NCI-H1417 treated with DMSO at 0.1 percent for 48 hours (cell line): ENCODE measurements at places on chromosomes 6 and 20.

DNA sequence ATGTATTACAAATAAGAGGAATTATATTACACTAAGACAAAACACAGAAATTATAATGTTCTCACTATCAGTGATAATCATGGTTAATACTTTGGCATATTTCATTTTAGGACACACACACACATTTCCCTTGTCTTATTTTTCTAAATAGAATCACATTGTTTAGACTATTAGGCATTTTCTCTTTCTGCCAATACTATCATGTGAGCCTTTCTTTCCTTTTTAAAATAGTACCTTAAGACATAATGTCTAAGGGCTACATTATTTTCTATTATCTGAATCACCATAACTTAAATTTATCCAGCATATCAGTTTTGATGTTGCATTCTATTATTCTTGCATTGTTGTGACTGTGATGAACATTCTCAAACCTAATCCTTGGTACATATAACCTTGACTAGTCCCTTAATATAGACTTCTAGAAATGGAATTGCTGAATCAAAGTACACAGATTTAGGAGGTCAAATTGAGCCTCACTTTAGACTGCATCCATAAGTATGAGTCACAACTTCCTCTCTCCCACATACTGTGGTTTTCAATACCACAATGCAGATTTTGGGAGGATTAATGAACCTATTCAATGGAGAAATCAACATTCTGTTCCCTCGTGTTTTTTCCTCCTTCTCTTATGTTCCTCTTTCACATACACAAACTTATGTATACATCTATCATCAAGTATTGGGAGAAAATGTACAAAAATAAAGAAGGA lies 212.6 kb downstream of the MOXD1 start:
- DNase-seq, result no peak

DNA sequence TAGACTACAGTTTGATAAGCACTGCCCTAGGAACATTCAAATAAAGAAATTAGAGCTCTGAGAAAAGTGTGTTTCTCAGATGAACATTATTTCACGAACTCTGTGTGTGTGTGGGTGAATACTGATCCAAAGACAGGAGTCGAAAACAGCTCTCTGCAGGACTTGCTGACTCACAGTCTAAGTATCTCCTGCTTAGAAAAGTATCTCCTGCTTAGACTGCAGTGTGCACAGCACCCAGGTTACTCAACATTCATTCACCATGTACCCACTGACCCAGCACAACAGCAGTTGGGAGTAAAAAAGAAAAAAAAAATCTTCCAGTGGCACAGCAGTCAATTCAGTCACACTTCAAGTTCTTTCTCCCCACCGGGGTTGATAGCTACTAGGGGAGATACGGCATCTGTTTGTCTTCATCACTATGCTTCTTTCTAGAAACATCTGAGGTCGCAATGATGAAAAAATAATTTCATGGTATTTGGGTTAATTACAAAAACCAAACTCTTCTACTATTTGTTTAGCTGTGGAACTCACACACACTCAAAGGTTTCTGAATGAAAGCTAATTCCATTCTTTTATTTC lies 48.0 kb downstream of the GCLC start:
- DNase-seq, result no peak

DNA sequence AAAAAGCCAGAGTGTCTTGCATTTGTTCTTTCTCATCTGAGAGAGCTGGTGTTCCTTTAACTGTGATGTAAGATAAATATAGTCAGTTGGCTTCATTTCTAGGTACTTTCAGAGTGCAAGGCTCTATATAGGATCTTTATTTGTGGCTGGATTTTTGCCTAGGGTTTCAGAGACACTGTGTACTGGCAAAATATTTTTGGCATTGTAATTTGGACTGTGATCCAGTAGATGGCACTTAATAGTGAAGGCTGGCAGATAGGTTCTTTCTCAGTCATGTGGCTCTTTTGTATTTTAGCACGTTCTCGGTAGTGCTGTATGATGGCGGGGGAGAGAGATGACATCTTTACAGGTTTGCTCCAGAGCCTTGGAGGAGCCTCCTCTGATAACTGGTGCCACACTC lies 26.8 kb upstream of the SLC35B3 start:
- no peak for DNase-seq

- no peak for DNase-seq
These were observed 514.0 kb upstream of the BTBD3 start for GRCh38 chr20:11403711-11404110.

DNA sequence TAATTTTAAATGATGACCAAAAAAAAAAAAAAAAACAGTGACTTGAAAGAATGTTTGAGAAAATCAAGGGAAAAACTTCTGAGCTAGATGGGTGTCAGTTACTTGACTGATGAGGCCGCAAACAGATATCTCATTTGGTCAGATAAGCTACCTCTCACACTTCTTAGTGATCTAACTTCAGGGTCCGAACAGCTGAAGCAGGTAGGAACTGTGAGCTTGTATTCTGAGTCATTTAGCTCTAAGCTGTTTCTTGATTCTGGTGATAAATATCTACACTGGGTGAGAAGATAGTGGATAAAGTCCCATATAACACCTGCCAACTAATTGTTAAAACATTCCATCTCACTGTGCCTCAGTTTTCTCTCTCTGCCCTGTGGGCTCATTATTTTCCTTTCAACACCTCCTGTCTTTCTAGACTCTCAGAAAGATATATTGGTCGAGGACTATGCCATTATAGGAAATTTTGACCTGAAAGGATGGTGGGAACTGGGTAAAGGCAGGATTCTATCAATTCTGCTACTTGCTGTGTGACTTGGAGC lies 7.7 kb downstream of the KIF3B start:
- DNase-seq, result no peak

DNA sequence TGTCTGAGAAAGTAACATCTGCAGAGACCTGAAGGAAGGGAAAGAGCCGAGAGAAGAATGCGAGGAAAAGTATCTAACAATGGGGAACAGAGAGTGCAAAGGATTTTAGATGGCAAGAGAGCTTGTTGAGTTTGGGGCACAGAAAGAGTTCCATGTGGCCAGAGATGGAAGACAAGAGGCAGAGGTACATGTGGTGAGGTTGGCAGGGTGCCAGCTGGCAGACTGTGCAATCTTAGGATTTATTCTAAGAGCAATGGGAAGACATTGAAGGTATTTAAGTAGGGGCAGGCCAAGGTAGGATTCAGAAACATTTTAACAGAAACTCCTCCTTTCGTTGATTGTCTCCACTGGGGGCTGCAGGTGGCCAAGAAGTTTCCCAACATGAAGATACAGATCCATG lies 20.4 kb upstream of the LBP start:
- no peak for DNase-seq

DNA sequence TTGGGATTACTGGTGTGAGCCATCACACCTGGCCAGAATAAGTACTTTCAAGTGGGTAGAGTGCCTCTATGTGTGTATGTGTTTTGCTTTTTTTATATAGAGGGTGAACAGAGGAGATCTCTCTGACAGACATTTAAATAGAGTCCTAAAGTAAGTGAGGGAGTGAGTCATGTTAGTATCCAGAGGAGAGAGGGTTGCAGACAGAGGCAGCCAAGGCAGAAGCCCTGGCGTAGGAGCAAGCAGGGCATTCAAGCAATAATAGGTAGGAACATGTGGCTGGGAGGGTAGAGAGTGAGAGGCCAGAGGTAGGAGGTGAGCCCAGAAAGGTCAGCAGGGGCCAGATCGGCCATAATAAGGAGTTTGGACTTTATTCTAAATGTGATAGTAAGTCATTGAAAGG lies 48.9 kb downstream of the PHF20 start:
- no peak for DNase-seq

GRCh38 chr6:1770435-1770843 lies 160.7 kb downstream of the FOXC1 start:
- DNase-seq, result no peak
